ENCODE measurements at places on chromosomes 3 and 15. TPM values are rescaled to one million over a fixed set of nuclear protein-coding genes. Genes with fewer than 3 reads are reported as not detected.

FOXL2NB gene
- total RNA-seq: 95.5 TPM

KIF23 gene
- total RNA-seq: 0.51 TPM

DNA sequence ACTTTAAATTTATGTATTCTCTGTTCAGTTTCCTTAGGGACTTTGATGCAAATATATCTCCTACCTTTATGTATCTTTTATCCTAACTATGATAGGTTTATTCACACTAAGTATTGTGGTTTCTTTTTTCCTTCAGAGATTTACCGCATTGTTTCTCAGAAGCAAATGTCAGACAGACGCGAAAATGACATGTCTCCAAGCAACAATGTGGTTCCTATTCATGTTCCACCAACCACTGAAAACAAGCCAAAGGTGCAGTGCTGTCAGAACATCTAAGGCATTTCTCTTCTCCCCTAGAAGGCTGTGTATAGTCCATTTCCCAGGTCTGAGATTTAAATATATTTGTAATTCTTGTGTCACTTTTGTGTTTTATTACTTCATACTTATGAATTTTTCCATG lies 18.3 kb downstream of the RAB11A start:
- H3K27ac ChIP-seq: no peak overlapping the region
- no peak for DNase-seq
- H3K27me3 ChIP-seq: no peaks in the 10 kb centered on the region
- H3K4me1 ChIP-seq: no peaks in the 10 kb centered on the region
- H3K36me3 ChIP-seq: no peaks in the 10 kb centered on the region
- no peak overlapping the region for H3K4me3 ChIP-seq

DNA sequence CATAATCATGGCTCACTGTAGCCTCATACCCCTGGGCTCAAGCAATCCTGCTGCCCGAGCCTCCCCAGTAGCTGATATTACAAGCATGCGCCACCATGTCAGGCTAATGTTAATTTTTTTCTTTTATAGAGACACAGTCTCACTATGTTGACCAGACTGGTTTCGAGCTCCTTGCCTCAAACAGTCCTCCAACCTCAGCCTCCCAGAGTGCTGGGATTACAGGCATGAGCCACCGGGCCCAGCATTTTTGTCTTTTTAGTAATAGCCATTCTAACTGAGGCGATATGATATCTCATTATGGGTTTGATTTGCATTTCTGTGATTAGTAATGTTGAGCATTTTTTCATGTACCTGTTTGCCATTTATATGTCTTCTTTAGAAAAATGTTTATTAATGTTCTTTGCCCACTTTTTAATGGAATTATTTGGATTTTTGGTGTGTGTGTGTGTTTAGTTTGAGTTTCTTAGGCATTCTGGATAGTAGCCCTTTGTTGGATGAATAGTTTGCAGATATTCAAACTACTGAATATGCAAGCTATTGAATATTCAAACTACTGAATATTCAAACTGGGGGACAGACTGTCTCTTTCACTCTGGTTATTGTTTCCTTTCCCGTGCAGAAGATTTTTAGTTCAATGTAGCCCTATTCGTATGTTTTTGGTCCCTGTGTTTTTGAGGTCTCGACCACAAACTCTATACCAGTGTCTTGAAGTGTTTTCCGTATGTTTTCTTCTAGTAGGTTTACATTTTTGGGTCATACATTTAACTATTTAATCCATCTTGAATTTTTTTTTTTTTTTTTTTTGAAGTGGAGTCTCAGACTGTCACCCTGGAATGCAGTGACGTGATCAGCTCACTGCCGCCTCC lies 39.2 kb downstream of the CCDC66 start:
- DNase-seq: no peak
- no peaks in the 10 kb centered on the region for H3K36me3 ChIP-seq
- H3K4me1 ChIP-seq: peaks cover 3% of the 10 kb centered on the region
- H3K4me3 ChIP-seq: no peak overlapping the region
- H3K27me3 ChIP-seq: peaks cover 3% of the 10 kb centered on the region

SPTBN5 gene
- 0.77 TPM for total RNA-seq
